ENCODE measurements at places on chromosomes 6 and 20.

DNA sequence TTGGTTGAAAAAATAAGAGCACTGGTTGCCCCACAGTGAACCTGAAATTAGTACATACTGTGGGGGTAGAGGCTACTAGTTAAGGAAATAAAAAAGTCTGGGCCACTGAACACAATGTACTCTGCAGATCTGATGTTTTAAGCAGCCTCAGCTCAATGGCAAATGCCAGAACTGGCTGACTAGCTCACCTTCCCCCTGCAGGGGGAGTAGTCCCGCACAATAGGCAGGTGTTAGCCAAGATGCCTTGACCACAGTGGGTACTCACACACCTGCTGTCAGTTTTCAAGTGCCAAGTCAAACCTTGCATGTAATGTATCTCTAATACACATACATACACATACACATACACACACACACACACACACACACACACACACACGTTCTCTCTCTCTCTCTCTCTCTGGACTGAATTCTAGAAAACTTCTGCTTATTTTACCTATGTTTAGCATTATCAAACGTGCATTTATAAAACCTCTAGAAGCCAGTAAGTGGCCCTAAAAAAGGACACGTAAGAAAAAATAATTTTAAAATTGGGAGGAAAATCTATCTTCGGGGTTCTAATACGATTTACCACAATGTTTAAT lies 36.1 kb downstream of the GMDS start:
- DNase-seq = no peak

DNA sequence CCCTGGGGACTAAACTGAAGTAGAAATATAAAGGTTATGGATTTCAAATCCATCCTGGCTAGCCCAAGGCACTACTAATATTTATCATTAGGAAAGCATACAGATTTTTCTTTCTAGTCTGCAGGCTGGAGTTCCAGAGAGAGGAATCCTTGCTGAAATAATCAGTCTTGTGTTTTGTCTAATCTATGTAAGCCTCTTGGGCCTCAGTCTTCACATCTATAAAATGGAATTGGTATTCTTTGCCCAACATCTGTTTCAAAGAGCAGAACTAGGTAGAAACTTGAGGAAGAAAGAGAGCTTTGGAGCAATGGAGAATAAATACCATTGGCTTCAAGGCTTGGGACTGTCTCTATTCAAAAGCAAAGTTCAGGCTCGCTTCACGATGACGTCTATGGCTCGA lies 212.0 kb downstream of the ZMYND8 start:
- no peak for DNase-seq

GRCh38 chr20:34806255-34806654 lies 19.2 kb downstream of the NCOA6 start:
- no peak for DNase-seq

DNA sequence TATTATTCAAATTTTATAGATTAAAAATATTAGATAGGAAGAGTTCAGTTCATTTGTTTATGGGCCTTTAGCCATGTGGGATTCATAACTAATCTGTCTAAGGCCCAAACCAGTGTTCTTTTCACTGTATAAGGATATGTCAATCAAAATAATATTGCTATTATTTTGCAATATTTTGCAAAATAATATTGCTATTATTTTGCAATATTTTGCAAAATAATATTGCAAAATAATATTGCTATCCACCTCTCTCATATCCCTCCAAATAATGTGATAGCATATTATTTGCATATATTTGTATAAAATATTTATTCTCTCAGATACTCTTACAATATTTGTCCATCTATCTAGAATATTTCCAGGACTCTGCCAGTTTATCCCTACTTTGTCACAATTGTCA lies 595.3 kb upstream of the PTCHD4 start:
- no peak for DNase-seq

DNA sequence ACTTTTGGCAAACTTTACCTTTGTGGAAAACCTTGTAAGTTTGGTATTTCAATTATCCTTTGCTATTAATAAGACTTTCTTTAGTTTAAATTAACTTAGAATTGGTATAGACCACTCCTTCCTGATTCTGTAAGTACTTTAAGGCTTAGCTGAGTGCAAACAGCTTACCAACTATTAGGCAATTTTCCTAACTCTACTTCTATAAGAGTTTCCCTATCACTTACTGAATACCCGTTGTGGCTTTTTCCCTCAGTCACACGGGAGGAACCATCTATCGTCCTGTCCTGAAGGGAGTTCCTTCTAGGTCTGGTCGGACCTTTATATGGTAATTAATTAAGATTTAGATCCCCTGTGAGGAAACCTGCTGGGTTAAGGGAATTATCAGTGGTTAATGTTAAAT lies 9.6 kb downstream of the SLC35A1 start:
- no peak for DNase-seq

- DNase-seq = no peak
These were observed 4.9 kb downstream of the TBXT start for GRCh38 chr6:166162599-166163342.
